Stimulated activated CD8-positive, alpha-beta memory T cell treated with anti-CD3 and anti-CD28 coated beads, Interleukin-15, amount 100 ng/mL, for 48 hours (primary cell): ENCODE measurements at places on chromosomes 6 and 20.

- DNase-seq, result no peak
Measured at GRCh38 chr20:51507216-51508036, 35.1 kb downstream of the NFATC2 start.

GRCh38 chr20:19022791-19023448 is 189.5 kb upstream of the SLC24A3 start:
- DNase-seq, result no peak

DNA sequence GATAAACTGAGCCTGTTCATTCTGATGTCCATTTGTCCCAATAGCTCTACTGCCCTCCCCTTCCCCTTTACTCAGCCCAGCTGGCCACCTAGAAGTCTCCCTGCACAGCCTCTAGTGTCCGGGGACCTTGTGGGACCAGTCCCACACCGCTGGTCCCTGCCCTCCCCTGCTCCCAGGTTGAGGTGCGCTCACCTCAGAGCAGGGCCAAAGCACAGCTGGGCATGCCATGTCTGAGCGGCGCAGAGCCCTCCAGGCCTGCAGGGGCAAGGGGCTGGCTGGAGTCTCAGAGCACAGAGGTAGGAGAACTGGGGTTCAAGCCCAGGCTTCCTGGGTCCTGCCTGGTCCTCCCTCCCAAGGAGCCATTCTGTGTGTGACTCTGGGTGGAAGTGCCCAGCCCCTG is 24.7 kb upstream of the FANCE start:
- DNase-seq, result no peak

DNA sequence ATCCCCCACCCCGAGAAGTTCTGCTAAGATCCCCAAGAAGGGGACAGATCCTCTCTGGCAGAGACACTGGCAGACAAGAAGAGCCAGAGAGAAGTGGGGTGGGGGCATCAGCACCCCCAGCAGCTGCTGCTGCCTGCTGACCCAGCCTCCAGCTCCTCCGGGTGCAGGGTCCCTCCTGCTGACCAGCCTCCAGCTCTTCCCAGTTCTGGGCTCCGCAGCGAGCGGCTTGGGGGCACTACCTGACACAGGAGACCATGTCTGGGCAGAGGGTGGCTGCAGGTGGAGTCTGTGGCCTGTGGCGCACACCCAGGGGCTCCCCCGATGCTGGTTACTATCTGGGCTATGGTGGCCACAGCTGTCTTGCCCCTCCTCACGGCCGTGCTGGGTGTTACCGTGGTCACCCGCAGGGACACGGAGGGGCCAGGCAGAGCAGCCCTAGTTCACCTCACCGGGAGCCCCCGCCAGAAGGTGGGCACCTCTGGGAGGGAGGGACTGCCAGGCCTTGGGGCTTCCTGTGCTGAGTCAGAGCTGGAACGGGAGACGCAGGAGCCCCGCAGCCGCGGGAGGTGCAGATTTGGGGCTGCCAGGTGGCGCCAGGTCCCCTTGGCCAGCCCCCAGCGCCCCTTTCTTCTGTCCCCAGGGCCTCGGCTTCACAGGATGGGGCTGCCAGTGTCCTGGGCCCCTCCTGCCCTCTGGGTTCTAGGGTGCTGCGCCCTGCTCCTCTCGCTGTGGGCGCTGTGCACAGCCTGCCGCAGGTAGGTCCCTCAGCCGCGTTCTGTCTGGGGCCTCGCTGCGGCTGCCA is 630 bp downstream of the LIME1 start:
- no peak for DNase-seq

- no peak for DNase-seq
Measured at GRCh38 chr6:14440940-14441781, 323.6 kb downstream of the CD83 start.

- no peak for DNase-seq
Measured at GRCh38 chr6:41345901-41346300, 10.5 kb downstream of the NCR2 start.

DNA sequence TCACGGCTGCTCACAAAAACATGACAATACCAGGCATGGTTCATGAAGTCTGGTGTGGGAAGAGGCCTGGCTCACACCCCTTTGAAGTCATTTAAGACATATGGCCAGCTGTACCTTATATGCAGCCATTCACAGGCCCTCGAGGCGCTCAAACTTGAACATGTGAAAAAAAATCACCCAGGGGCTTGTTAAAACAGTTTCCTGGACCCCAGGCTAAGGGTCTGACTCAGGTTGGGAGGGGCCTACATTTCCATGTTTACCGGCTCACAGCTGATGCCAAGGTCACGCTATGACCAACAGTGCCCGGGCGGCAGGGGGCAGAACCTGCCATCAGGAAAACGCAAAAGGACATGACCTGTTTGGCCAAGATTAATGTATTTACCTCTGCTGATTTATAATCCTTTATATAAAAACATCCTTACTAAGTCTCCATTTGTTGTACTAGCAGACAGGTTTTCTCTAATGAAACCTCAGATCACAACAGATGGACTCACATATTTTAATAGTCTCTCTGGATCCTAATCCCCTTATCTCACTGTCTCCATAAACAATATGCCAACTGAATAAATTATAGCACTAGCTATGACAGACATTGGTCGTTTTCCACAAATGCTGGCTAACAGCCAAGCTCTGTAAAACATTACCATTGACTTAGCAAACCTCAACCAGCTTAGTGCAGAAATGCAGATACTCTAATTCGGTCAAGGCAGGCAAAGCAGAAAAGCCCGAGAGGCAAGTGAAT is 19.9 kb downstream of the EZR start:
- DNase-seq, result no peak

DNA sequence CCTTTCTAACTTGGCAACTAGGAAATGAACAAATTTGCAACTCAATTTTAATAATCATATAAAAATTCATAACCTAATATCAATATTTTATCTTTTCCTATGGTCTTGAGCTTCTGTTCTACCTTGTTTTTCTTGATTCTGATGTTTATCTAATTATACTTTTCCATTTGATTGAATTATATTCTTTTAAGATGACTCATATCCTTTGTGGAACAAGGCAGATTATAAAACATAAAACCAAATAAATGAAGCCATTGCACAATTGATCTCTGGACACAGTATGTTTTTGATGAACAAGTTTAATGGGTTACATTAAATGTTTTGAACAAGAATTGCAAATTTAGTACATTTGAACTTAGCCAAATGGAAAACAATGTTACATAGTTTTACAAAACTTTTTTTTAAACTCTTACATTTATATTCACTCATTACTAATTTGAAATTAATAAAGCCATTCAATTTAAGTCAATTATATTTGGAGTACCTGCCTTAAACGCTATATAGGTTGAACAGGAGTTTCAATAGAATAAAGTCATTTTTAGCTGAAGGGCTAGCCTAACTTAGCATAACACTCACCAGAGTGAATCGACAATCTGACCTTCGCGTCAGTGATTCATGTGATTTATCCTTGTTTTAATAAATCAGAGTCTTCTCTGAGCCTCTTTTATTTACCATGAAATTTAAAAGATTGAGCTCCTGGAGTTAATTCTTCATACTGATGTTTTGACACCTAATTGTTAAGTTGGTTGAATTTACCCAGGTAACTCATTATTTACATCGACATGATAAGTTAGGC is 3.8 kb downstream of the NCOA7 start:
- no peak for DNase-seq

GRCh38 chr20:15823718-15824117 is 749.5 kb downstream of the KIF16B start:
- no peak for DNase-seq

DNA sequence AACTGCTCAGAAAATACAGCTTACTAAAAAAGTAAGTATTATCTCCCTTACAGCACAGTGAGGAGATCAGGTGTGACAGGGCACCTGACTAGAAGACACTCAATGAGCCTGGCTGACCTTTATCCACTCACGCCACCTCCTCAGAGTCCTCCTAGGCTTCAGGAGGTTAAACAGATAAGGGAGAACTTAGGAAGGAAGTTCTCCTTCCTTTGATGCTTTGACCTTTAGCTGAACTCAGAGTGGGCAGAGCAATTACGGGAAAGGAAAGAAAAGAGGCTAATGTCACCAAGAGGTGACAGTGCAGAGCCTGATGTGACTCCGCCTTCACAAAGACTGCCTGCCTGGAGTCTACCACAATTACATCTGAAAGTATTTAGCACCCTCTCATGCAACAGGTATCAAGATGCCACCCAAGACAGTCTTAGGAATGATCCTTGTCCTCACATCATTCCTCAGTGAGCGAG is 36.7 kb downstream of the MAN1A1 start:
- no peak for DNase-seq

- DNase-seq, result no peak
Measured at GRCh38 chr6:19472153-19472552, 365.0 kb upstream of the ID4 start.

- peak; percentile 79 for DNase-seq
Measured at GRCh38 chr20:36435592-36436541, 105.5 kb upstream of the MYL9 start.

DNA sequence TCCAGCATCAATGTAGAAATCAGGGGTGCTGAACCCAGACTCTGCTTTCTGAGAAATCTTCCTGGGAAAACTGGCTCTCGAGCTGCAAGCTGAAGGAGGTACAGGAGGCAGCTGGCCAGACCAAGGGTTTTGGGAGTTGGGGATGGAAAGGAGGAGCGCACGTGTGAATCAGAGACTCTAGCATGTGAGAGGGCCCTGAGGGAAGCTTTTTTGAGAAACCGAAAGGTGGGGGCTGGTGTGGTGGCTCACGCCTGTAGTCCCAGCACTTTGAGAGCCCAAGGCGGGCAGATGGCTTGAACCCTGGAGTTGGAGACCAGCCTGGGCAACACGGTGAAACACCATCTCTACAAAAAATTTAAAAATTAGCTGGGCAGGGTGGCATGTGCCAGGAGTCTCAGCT is 37.1 kb upstream of the EEF1E1 start:
- no peak for DNase-seq

DNA sequence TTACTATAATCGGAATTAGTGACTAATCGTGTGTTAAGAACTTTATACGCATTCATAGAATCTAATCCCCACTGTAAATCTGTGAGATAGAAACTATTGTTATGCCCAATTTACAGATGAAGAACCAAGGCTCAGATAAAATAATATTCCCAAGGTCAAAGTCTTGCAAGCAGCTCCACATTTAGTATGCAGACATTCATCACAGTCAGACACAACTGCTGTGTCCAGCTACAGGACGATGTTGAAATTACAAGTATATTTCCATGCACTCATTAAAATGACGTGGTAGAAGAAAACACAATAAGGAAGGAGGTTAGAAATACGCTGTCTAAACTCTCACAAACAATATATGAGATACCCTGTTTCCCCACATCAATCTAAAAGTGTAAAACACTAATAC is 82.5 kb downstream of the PREX1 start:
- DNase-seq, result no peak

- no peak for DNase-seq
Measured at GRCh38 chr6:155439376-155439775, 16.3 kb downstream of the NOX3 start.

DNA sequence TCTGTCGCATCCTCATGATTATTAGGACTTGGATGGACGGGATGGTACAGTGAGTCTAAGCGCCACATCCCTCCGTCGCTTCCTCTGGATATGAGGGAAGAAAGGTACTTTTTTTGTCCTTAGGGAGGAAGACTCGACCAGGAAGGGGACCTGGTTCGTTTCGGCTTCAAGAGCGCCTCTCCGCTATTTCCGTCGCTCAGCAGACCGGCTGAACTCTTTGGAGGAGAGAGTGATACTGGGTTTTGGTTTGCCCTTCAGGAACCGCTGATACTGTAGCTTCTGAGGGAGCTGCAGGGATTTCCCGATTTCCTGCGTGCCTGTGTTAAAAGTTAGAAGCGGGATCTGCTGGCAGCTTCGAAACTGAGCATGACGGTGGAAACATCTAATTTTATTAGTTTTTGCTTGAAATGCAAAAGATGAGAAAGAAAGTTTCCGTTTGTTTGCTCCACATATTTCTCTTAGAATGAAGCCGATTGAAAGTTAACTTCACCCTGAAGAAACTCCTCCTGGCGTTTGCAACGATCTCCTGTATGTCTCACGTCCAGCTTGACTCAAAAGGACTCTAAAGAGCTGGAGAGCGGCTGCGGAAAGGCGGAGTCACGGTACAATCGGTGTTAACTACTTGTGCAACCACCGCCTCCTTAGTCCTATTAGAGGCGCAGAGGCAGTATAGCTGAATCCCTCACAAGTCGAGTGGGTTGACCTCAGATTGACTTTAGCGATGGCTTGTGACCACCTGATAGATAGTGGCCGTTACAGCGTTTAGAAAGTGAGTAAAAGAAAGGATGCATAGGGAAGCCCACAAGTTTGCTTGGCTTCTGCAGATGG is 129.4 kb downstream of the TRIM27 start:
- no peak for DNase-seq

DNA sequence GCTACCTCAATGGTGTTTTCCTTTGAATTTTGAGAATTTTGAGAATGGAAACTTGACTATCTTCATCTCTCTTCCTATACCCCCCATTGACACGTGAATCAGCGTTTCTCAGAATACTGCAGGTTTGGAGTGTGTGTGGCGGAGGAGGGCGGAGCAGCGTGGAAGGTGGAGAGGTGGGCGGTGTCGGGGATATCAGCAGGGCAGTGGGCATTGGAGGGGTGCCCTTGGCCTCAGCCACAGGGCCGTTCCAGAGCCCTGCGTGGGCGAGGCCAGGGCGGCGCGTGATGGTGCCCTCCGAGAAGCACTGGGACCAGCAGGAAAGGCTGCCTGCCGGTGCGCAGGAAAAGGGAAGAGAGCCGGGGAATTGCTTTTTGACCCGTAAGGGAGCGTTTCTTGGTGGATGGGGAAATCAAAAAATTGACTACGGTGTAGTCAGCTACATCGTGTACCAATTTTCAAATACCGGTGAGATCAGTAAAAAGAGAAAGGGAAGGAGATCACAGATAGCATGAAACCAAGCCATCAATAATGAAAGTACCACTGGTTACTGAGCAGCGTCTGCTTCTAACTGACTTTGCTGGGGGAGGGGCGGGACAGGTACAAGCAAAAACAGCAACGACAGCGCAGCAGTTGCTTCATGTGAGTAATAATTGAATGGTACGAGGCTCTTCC is 82.7 kb upstream of the DUSP22 start:
- no peak for DNase-seq

DNA sequence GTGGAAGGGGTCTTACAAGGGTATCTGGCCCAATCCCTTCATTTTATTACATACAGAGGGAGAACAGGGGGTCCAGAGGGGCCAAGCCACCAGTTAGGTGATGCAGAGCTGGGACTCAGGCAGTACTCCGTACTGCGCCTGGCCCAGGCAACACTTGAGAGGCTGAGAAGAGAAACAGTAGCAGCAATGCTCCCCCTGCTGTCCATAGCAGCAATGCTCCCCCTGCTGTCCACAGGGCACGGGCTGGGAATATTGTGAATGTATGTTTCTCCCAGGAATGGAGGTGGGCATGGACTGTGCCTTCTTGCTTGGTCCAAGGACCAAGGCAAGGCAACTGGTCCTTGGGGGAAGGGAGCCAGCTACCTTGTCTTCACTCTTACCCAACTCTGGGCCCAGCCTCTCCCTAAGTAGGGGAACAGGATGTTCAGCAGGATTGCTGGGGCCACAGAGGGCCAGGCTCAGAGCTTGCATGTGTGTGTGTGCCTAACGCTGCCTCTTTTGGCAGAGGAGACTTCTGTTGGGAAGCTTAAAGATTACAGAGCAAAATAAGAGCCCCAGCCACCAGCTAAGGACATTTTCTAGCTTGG is 14.8 kb upstream of the FAM83C start:
- no peak for DNase-seq
